CD14-positive monocyte (primary cell): ENCODE measurements at places on chromosomes 12 and 14.
A peak's percentile ranks its signal among the peaks of the same experiment; 100 is the strongest.

- DNase-seq, result no peak
Observed at GRCh38 chr12:6567112-6567670, 900 bp downstream of the NOP2 start.

DNA sequence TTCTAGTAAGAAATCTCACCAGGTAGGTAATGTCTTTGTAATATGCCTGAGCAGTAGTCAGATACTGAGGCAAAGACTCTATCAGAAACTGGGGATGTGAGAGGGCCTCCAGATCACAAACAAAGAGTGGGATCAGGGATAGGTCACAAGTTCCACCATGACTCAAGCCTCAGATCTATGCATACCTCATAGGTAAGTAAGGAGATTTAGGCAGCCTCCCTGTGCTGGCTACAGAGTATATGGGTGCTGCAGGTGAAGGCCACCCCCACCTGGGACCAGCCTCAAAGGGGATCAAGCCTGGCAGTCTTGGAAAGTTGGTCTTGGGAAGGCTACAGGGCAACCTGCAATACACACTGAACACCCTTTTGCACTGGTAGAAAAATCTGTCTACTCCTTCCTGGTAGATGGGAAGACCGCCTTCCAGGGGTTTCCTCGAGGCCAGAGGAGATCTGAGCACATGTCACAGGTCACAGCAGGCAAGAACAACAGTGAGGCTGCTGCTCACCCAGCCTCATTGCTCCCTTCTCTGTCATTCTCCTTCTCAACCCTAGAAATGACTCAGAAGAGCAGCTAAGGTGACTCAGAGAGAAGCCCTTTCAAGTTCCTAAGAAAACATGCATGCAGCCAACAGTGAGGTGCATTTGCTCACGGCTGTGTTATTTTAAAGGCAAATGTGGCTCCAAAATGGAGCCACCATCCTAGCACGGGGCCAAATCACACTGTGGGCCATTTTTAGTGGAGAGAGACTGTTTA, 143.4 kb upstream of the CDKN3 start:
- no peak for DNase-seq

- DNase-seq, result no peak
Observed at GRCh38 chr14:90721619-90722305, 94.5 kb downstream of the TTC7B start.

GRCh38 chr14:67221248-67221981, 19.8 kb upstream of the PALS1 start:
- DNase-seq, result no peak

DNA sequence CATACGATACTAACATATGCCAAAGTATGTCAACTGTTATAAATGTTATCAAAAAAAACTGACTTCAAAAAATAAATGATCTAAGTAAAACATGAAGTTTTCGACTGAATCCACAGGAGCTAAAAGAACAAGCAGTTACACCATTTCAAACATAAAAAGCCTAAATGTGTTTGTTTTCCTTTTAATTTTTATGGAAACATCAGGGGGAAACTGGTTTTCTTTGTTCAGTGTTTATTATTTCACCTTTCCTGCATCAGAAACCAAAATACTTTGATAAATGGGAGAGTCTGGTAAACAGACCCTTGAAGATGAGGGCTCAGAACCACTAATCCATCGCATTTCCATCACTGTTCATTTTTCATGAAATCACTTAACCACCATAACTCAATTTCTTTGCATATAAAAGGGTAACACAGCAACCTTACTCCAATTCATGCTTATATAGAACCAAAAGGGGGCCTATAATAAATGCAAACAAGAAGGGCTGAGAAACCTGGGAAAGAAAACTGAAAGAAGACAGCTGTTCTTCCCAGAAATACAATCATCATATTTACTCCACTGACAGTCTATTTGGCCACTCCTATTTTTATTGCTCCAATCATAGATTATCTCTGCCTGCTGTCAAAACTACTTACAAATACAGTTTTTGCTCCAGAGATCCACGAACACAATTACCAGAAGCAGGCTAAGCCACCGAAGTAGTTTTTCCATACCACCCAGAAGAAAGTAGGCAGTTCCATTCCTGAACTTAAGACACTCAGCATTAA, 17.0 kb downstream of the FGD6 start:
- DNase-seq, result no peak

DNA sequence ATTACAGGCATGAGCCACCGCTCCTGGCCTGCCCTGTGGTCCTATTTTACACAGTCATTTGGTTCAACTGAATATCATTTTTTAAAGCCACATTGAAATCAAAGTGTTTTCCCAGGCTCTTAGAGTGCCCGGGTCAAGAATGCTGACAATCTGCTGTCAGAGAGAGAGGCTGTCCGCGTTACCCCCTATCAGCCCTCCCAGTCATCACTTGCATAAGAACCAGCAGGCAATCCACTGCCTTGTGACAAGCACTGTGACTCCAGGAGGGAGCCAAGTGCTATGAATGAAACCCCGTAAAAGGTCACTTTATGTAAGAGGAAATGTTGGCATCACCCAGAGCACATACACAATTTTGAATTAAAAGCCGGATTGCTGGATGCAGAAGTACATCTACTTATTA, 13.5 kb downstream of the PHLDA1 start:
- peak; percentile 31 for DNase-seq

- no peak for DNase-seq
Observed at GRCh38 chr12:46024099-46024498, 33.7 kb upstream of the SCAF11 start.

DNA sequence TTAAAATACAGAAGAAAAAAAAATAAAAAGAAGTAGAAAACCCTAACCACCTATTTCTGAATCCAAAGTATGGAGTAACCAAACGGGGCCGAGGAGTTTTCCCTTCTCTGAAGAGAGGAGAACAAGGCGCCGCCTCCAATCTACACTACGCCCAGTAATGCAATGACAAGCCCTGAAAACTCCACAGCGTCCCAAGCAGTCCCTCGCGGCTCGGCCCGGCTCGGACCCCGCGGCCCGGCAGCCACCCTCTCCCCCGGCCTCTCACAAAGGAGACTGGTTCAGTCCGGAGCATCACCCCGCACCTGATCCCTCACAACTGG, 371 bp downstream of the CHD8 start:
- DNase-seq, result no peak

GRCh38 chr12:11732715-11733114, 83.2 kb downstream of the ETV6 start:
- DNase-seq, result peak; percentile 46

DNA sequence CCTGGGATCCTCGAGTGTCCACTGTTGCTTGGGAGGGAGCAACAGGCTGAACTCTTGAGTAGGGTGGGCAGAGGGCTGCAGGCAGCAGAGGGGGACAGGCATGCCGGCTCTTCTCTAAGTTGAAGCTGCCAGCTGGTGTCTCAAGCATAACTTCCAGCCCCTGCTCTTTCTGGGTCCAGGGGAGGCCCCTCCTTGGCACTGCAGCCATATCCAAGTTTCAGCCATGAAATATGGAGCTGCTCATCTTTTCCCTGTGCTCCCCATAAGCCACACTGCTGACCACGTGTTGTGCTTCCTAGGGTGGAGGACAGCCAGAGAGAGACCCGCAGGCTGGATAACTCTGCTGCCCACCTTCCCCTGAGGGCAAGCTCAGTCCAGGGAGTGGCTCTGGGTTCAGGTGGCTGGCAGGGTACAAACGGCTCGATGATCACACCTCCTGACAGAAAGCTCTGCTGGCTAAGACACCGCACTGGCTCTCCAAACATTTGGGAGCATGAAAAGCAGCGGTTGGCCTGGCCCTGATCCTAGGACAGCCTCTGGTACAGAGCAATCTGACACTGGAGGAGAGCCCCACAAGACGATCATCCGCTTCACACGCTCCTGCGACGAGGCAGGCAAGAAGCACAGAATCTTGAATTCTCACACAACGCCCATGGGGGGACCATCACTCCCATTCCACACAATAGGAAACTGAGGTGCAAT, 79.6 kb downstream of the PITPNM2 start:
- no peak for DNase-seq

DNA sequence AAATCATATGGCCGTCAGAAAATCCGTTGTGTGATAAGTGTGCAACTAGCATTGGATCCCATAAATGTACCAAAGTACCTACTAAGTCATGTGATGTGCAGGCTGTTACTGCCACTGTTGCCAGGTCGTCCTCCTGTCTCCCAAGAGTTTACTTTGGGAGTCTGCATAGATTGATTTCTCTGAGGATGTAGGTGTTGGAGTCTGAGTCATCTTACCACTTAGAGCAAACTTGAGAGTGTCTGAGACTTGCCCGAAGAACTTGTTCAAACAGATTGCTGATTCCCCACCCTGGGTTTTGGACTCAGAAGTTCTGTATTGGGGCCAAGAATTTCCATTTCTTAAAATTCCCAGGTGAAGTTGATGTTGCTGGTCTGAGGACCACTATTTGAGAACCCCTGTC, 11.4 kb downstream of the TMX1 start:
- DNase-seq, result no peak

DNA sequence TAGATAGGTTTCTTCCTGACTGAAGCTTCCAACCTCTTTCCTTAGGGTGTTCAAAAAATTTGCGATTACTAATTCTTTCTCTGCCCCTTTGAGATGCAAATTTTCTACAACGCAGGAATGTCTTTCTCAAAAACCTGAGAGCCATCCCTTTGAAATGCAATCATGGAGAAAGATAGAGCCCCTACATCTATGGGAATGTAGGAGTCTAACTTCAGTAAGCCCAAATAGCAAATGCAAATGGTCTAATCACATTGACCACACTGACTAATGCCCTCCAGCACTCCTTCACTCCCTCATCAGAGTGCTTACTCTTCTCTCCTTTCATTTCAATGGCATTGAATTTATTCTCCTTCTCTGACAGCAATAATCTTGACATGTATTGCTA, 107.1 kb downstream of the SLC6A15 start:
- DNase-seq, result no peak

- DNase-seq, result no peak
Observed at GRCh38 chr14:98725191-98725590, 546.8 kb downstream of the BCL11B start.

- peak; percentile 62 for DNase-seq
Observed at GRCh38 chr14:91396013-91396660, 21.5 kb downstream of the CCDC88C start.

GRCh38 chr12:102204025-102204424, 6.4 kb upstream of the PMCH start:
- DNase-seq, result no peak

- DNase-seq, result no peak
Observed at GRCh38 chr12:27289414-27289813, 43.2 kb upstream of the BMAL2 start.

GRCh38 chr14:31449136-31449535, 8.2 kb downstream of the DTD2 start:
- DNase-seq, result no peak

DNA sequence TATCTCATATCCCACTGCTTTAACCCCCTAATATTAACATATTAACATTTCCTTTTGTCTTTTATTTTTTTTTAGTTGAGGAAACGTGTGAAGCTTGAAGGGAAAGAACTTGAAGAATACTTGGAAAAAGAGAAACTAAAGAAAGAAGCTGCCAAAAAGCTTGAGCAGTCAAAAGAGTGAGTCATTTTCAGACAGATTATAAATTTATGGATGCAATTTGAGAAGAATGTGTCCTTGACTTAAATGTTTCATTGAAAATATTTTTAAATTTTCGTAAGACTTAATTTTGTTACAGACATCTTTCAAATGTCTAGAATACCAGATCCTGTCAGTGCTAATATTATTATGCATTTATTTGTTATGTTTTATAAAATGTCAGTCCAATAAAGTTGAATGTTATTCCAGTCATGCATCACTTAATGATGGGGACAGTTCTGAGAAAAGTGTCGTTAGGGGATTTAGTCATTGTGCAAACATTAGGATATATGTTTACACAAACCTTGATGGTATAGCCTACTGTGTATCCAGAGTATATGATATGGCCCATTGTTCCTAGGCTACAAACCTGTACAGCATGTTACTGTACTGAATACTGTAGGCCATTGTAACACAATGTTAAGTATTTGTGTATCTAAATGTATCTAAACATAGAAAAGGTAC, 32.6 kb downstream of the CPSF2 start:
- DNase-seq, result no peak

DNA sequence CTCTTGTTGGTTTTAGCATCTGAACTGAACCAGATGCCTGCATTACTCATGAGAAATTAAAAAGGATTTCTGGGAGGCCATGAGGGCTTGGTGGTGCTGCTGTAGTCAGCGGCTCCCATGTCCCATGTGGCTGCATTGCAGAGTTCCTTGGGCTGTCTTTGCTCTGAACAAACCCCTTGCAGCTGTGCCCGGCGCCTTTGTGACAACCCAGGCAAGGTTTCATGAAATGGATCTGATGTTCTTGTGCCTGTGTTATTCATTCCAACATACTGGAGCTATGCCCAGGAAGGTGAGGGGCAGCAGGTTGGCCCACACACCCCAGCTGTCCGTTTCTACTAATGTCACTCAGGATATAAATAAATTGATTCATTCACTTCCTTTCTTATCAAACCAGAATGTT, 40.8 kb downstream of the TGFB3 start:
- no peak for DNase-seq

GRCh38 chr12:67223225-67223624, 45.9 kb upstream of the CAND1 start:
- DNase-seq, result no peak

- DNase-seq, result no peak
Observed at GRCh38 chr12:101878243-101878821, 952 bp downstream of the DRAM1 start.

- DNase-seq, result no peak
Observed at GRCh38 chr12:31406345-31406744, 80.4 kb upstream of the SINHCAF start.

DNA sequence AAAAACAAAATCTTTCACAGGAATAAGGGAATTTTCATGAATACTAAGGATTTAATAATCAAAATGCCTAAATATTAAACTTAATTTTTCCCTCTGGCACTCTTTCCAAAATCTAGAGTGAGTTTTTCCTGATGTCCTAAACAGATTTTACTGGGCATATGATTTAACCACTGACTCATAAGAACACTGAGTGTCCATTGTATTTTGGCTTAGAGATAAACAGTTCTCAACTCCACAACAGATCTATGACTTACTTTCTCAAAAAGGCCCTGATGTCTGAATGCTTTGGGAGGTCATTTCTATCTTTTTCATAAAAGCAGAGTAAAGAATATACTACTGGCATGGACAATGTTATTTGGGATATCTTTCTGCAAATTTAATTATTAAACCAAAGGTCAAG, 15.0 kb downstream of the TMBIM4 start:
- no peak for DNase-seq

DNA sequence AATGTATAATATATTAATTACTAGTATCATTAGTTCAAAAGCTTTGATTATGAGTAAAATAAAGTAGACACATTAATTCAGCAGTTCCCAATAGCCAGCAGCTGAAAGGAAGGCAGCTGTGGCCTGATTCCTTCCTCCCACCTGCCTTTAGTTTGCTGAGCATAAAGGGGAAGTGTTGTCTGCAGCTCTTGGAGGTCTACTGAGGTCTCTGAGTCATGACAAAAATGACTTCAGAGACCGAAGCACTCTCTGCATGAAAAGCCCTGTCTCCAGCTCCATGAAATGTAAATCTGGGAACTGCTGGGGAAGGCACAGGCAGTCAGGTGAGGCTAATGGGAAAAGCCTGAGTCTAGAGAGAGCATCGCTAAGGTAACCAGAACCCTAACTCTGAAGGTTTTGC, 165.4 kb downstream of the NRXN3 start:
- DNase-seq, result no peak
